ENCODE measurements at places on chromosomes 1 and 21. TPM values are rescaled to one million over a fixed set of nuclear protein-coding genes. Genes with fewer than 3 reads are reported as not detected.

DNA sequence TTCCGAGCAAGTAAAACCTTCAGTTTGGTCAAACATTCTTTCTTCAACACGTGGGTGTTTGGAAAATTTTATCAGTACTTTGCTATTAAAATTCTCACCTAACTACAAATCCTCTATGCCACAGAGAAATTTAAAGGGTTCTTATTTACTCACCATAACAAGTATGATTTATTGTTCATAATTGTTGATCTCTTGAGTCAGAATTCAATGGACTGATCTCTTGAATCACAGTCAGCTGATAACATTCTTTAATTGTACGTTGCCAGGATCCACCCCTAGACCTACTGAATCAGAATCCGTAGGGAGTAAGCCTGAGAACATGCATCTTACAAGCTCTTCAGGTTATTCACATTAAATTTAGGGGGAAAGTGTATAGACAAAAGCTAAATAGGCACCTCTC, 51.2 kb downstream of the DIPK1A start:
- DNase-seq, result no peak

DNA sequence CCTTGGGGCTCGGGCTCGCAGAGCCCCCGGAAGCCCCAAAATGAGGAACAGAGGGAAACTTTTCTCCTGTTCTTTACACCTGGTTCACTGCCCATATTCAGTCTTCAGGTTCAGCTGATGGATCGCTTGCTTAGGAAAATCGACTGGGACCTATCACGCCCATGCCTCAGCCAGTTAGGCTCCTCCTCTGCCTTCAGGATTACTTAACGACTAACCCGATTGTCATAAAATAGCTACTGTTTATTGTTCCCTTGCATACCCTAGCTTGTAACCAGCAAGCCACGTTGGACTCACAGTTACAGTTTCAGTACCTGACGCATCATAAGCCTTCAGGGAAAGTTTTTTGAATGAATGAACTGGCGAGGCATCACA, 692 bp downstream of the TARDBP start:
- no peak for DNase-seq

DNA sequence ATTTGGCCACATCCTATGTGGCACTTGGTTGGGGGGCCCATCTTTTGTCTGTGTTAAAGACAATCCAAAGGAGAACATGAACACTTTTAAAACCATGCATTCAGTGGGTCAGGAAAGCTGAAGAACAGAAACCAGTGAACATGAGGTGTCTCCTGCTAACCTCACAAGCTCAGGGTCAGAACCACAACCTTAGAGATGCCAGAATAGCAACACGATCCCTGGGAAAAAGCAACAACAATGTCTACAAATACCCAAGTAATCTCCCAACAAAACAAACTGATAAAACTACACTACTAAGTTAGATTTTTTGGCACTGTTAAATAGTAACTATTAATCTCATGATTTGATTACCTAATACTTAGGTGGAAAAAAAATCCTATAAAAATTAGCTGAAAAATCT, 34.1 kb upstream of the GNG4 start:
- no peak for DNase-seq

SMPDL3B gene
- total RNA-seq, result not detected

GRCh38 chr1:51435878-51436277, 83.2 kb downstream of the EPS15 start:
- DNase-seq, result no peak

GRCh38 chr1:2429780-2430591, 17.6 kb upstream of the PEX10 start:
- no peak for DNase-seq

AQP10 gene
- total RNA-seq, result not detected

NSUN4 gene
- 24.0 TPM for total RNA-seq

DNA sequence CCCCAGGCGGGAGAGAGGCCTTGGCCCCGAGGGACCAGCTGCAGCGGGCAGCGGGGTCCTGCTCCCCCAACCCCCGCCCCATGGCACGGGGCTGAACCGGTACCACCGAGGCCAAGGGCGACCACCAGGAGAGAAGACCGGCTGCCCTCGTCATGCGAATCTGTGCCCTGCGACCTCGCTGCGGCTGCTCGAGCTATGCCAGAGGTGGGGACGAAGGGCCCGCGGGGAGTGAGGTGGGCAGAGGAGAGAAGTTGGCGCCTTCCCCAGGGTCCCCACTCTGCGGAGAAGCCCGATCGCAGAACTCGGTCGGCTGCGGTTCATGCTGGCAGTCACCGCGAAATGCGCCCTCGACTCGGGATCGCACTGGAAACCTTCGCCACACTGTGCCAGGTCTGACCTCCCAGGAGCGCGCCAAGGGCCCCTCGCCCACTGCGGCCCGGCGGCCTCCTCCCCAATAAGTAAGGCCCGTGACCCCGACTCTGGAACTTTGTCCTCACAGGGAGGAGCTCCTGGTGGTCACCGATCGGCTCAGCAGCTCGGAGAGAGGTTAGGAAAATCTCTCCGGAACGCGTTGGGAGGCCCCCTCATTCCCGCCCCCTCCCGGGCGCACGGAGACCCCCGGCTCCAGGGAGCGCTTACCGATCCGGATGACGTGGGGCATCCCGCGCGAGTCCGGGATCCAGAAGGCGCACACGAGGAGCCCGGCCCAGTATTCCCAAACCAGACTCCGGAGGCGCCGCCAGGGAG, 787 bp downstream of the GRIK3 start:
- DNase-seq, result no peak

LCE1F gene
- total RNA-seq, result not detected
